ENCODE measurements at places on chromosomes 11 and 22. TPM values are rescaled to one million over a fixed set of nuclear protein-coding genes. Genes with fewer than 3 reads are reported as not detected.

GRCh38 chr11:4919250-4919649 lies at the start of gene OR51G2:
OR51G2 (minus strand) TSS chr11:4919350; CDS start chr11:4915663, 3,687 bp downstream.
- H3K4me1 ChIP-seq: no peaks in the 10 kb centered on the region
- no peak within 1 kb of the TSS for H3K4me3 ChIP-seq
- no peak for DNase-seq
- no peak within 1 kb of the TSS for H3K27ac ChIP-seq

DNA sequence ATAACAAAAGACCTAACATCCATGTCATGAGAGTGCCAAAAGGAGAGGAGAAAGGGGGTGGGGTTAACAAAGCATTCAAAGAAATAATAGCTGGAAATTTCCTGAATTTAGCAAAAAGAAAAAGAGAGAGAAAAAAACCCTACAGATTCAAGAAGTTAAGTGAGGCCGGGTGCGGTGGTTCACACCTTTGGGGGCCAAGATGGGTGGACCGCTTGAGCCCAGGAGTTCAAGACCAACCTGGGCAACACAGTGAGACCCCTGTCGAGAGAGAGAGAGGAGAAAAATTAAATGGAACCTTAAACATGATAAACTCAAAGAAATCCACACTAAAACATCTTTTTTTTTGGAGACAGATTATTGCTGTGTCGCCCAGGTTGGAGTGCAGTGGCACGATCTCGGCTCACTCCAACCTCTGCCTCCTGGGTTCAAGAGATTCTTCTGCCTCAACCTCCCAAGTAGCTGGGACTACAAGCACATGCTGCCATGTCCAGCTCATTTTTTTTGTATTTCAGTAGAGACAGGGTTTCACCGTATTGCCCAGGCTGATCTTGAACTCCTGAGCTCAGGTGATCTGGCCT lies 8.9 kb upstream of the CLDN5 start:
- no peak for DNase-seq
- no peaks in the 10 kb centered on the region for H3K36me3 ChIP-seq
- H3K27ac ChIP-seq: no peak overlapping the region
- no peaks in the 10 kb centered on the region for H3K27me3 ChIP-seq
- H3K4me1 ChIP-seq: no peaks in the 10 kb centered on the region

DNA sequence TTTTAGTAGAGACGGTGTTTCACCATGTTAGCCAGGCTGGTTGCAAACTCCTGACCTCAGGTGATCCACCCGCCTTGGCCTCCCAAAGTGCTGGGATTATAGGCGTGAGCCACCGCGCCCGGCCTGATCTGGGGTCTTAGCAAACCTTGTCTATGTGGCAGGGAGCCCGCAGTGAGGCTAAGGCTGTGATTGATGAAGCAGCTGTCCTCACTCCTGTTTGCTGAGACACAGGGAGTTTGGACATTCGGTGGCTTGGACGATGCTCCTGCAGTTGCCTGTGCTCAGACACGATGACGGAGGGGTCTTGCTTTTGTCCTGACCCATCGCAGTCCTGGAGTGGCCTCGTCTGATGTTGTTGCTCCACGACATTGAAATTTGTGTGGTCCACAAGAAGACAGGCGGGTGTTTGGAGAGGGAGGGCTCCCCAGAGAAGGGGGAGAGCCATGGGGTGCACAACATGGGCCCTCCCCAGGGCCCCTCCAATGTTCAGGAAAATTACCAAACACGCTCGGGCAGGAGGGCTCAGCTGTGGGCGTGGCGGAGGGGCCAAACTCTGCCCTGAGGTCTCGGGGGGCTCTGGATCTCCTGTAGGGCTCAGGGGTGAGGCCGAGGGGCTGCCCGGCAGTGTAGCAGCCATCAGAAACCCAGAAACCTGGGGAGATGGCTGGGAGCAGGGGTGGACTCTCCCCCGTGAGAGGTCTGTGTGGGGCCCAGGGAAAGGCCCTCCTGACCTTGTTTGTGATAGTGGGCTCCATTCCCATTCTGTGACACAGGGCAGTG lies 41.8 kb upstream of the PRR5 start:
- no peak overlapping the region for H3K27ac ChIP-seq
- H3K36me3 ChIP-seq: no peaks in the 10 kb centered on the region
- peaks cover 20% of the 10 kb centered on the region for H3K4me1 ChIP-seq

GRCh38 chr11:120842195-120842594 lies 181.7 kb upstream of the TBCEL start:
- H3K36me3 ChIP-seq: no peaks in the 10 kb centered on the region
- DNase-seq: no peak
- H3K27ac ChIP-seq: no peak overlapping the region
- H3K4me1 ChIP-seq: no peaks in the 10 kb centered on the region
- H3K4me3 ChIP-seq: no peak overlapping the region

DNA sequence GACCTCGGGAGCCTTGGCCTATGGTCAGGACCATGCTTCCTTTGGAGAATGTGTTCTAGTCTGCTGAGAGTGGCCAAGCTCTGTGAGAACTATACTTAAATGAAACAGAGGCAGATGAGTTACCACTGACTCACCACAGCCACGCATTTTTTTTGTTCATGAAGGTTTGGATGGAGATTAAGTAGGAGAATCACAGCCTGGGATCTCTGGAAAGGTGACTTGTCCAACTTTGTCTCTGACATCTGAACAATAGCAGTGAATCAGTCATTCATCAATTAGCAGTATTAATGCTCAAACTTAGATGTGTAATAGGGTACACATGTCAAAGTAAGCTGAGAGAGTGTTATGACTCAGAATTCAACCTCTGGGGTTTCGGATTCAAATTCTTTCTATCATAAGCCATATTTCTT lies 100.7 kb upstream of the ANO3 start:
- H3K27me3 ChIP-seq: no peaks in the 10 kb centered on the region
- no peak overlapping the region for H3K27ac ChIP-seq
- no peak for DNase-seq
- H3K4me3 ChIP-seq: no peak overlapping the region
- H3K4me1 ChIP-seq: no peaks in the 10 kb centered on the region

- no peak overlapping the region for H3K27ac ChIP-seq
- H3K4me1 ChIP-seq: no peaks in the 10 kb centered on the region
- no peak for DNase-seq
- no peaks in the 10 kb centered on the region for H3K27me3 ChIP-seq
Observed at GRCh38 chr11:130043575-130043974, 26.1 kb upstream of the APLP2 start.

DNA sequence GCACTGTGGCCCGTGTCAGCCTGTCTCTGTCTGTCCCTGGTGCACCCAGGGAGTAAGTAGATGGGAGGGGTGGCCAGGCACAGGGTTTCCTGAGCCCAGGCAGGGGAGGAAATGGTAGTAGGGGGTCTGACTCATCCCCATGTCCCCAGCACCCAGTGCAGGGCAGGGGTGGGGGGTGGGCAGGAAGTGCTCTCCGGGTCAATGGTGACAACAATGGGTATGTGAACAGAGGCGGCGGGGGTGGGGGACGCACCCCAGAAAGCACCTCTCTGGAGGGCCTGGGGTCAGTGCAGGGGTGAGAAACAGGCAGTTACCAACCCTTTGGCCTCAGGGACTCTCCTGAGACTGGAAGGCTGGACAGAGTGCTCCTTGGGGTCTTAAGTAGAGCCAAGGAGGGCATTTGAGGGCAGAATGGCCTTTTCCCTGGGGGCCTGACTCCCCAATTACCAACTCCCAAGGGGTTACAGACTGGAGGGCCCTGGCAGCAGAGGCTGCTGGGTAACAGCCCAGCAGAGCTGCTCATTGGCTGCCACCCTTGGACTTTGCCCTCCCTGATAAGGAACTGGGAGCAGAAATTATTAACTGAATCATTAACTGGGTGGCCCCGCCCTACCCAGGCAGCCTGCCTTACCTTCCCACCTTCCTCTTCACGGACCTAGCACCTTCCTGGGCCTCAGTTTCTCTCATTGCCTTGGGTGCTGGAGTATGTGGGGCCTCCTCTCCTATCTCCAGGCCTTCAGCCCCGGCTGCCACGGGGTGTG lies 4.2 kb downstream of the MYRF start:
- DNase-seq: no peak
- H3K4me1 ChIP-seq: peaks cover 5% of the 10 kb centered on the region
- peaks cover 5% of the 10 kb centered on the region for H3K27me3 ChIP-seq
- H3K27ac ChIP-seq: no peak overlapping the region
- H3K4me3 ChIP-seq: no peak overlapping the region

DNA sequence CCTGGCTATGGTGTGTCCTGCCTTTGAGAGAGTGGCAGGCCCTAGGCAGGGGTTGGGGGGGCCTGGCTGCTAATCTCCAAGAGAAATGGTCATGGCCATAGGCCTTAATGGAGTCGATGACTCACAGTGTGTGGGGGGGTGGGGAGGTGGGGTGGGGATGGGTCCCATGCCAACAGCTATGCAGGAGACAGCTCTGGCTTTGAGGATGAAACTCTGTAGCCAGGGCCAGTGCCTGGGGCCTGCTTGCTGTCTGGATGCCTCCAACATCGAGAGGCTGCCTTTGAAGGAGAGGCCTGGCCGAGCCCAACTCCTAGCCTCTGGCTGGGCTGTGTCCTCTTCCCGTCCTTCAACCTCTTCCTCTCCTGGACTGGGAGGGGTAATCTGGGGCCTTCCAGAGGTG lies 23.9 kb upstream of the TSPAN18 start:
- no peak overlapping the region for H3K4me3 ChIP-seq
- H3K27ac ChIP-seq: no peak overlapping the region
- DNase-seq: no peak
- no peaks in the 10 kb centered on the region for H3K4me1 ChIP-seq

Gene TMPRSS5
- 0.40 TPM for total RNA-seq

Gene MOGAT2
- total RNA-seq: not detected

Gene PACSIN2
- total RNA-seq: 36.5 TPM

Gene SLC43A3
- 447 TPM for total RNA-seq

Gene PRG3
- not detected for total RNA-seq

Gene LRRC32
- 2.8 TPM for total RNA-seq

Gene FGF19
- total RNA-seq: not detected

Measured in CD8-positive, alpha-beta memory T cell (primary cell).